ENCODE measurements at places on chromosomes 4 and X. TPM values are rescaled to one million over a fixed set of nuclear protein-coding genes. Genes with fewer than 3 reads are reported as not detected.
A peak's percentile ranks its signal among the peaks of the same experiment; 100 is the strongest.

GRCh38 chr4:80216100-80216761, 18.9 kb downstream of the PRDM8 start:
- no peak for DNase-seq

DNA sequence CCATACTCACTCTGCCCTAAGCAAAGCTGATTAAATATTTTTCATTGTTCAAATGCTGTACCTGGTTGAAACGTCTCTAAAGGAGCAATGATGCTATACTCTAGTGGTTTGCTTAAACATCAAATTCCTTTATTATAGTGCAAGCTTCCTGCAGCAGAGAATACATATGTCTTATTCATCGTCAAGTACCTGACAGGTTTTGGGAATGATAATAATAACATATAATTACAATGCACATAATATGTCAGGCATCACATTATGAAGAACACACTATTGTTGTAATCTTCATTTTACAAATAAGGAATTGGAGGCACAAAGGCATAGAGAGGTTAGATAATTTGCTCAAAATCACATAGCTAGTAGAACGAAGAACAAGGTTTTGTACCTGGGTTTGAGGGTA, 151.6 kb downstream of the GRIA2 start:
- DNase-seq = no peak

Gene PABPC1L2A
- not detected for total RNA-seq

DNA sequence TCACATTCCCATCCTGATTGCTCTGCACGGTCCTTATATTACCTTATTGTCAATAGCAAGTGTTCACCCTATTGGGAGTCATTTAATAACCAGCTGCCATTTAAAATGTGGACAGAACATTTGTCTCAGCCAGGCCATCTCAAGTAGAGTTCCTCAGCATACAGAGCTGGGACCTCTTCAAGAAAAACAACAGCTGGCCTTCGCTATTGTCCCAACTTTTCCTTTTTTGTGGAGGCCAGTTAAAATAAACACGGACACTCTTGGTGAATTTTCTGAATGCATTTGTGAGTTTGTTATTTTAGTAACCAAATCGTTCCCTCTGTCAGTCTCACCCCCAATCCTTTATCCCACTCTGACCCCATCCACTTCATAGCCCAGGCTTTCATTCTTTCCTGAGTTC, 395.3 kb upstream of the PITX2 start:
- no peak for DNase-seq

Gene RHOH
- 0.53 TPM for total RNA-seq

Gene SLC16A2
- 1.3 TPM for total RNA-seq

- DNase-seq = no peak
Observed at GRCh38 chr4:176313596-176314336, 6.0 kb upstream of the SPCS3 start.

Gene SASH3
- total RNA-seq = not detected

GRCh38 chr4:148151806-148152205, 290.4 kb downstream of the NR3C2 start:
- no peak for DNase-seq

- no peak for DNase-seq
Observed at GRCh38 chr4:122762966-122763716, 30.6 kb downstream of the BBS12 start.

GRCh38 chr4:112402098-112402497, 104.9 kb downstream of the ALPK1 start:
- peak; percentile 10 for DNase-seq

DNA sequence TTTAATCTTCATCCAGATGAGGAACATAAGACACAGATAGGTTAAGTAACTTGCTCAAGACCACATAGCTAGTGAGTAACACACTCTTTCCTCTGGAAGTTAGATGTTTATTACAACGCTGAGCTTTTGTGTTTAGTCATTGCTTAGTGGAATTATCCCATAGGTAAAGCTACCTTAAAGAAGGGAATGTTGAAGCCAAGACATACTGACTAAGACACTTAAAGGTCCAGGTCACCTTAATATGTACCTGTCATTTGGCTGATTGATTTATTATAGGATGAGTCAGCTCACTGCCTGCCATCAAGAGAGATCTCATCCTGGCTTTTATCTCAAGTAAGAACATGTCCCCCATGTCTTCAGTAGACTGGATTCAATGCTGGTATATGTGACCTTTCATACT, 53.4 kb downstream of the KDR start:
- peak; percentile 32 for DNase-seq

Gene KCND1
- 0.26 TPM for total RNA-seq

- peak; percentile 66 for DNase-seq
Observed at GRCh38 chr4:80694171-80694570, 336.3 kb upstream of the BMP3 start.

GRCh38 chr4:189294574-189294973, 646.1 kb upstream of the FRG1 start:
- peak; percentile 50 for DNase-seq

Gene CHIC1
- 2.9 TPM for total RNA-seq

Gene PLXNB3
- 5.4 TPM for total RNA-seq

GRCh38 chr4:114368751-114369150, 229.9 kb upstream of the UGT8 start:
- no peak for DNase-seq

DNA sequence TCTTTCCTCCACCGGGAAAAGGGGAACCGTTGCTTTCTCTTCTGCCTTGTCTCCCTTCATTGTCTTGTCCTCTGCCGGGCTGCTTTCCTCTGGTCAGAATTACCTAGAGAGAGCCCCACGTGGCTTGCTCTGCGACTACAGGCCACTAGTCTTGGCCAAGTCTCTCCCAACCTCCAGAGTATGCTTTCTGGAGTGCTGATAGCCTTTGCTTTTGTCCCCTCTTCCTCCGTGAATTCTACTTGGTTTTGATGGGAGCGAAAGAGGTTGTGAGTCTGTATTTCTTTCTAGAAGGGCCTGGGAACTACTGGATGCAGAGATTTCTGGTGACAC, 5.3 kb upstream of the POU4F2 start:
- no peak for DNase-seq

DNA sequence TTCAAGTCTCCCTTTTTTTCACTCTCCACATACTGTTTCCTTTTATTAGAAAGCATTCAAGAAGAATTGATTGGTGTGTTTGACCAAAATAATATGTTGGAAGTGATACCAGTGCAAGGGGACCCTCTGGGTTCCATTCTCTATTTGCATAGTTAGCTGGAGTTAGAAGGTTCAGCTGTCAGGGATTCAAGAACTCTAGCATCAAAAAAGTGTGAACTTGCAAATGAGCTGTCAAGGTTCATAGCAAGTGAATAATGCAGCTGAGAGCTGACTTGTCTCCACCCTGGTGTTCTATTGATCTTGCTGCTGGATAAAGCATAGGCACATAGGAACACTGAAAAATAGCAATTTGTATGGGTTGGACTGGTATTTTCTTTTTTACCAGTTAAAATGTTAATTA, 73.2 kb downstream of the SORBS2 start:
- no peak for DNase-seq

DNA sequence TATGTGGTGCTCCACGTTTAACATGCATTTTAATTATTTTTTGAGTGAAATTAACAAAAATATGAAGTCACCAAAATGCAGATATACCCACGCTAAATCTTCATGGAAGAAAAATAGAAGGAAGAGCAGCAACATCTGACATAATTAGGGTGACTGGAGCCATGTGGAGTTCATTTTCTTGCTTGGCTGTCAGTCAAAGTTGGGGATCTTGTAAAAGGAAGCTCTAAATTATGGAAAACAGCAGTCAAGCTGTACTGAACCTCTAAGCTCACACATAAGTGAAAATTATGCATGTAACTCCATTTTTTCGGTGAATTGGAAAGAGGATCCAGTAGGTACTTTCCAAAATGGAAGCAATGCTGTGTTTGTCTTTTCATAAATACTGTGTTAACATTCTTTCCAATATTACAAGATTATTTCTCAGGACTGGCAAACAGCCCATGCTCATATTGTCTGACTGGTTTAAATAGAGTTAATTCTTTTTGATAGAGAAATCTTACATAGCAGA, 9.7 kb upstream of the PDGFC start:
- no peak for DNase-seq

- no peak for DNase-seq
Observed at GRCh38 chr4:8608714-8609391, 16.3 kb downstream of the CPZ start.

Gene NXF2B
- total RNA-seq = not detected

GRCh38 chr4:125849869-125850268, 535.1 kb downstream of the FAT4 start:
- DNase-seq = no peak

DNA sequence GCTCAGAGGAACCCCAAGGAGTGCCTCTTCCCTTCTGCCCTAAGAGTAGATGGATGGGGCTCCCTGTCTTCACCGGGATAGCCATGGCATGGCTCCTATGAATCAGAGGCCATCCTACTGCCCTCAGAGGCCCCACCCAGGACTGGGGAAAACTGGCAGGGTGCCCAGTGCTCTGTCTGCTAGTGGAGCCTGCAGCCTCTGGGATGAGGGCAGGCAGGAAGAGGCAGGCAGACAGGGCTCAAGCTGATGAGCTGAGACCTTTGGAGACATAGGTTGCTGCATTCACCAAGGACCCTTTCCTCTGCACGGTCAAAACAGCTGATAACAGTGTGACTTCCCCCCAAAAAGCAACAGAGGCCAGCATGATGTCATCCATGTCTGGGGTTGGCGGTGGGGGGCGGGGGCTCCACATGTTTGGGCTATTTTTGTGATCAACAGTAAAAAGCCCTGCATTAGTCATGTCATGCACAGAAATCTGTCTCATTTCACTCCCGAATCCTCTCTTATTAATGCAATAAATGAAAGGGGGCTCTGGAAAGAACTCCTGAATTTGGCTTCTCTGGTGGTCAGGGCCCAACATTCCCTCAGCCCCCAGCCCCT, 207.6 kb upstream of the MAMLD1 start:
- DNase-seq = peak; percentile 30

DNA sequence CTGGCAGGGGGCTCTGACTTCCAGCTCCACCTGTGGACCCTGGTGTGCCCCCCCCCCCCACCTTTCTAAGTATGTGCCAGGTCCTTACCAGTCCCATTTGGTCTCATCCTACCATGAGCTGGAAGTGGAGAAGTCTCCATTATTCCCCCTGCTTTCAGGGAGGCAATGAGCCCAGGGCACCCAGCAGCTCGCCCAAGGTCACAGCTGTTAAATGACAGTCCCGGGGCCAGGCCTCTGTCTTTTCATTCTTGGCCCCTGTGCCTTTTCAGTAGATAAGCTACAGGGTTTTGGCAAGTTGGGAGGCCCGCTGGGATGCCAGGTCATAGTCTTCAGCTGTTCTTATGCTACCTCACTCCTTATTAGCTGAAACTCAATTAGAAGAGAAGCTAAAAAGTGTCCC, 249.1 kb downstream of the EVC2 start:
- no peak for DNase-seq

Gene CFAP99
- not detected for total RNA-seq

- DNase-seq = peak; percentile 74
Observed at GRCh38 chr4:177023951-177024350, 231.2 kb upstream of the VEGFC start.

Gene APELA
- total RNA-seq = not detected

DNA sequence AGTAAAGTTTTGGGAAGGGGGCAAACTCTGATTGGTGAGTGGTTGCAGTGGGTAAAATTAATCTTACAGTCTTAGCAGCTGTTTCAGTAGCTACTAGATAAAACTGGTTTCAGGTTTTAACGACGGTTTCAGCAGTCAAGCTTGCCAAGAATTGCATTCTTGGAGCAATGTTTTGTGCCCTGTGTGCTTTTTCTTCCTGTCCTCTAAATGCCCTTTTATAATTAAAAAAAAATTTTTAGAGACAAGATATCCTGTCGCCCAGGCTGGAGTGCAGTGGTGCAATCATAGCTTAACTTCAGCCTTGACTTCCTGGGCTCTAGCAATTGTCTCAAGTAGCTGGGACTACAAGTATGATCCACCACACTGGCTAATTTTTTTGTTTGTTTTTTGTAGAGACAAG, 6.3 kb upstream of the PPEF2 start:
- DNase-seq = no peak

Gene GRIA2
- not detected for total RNA-seq

DNA sequence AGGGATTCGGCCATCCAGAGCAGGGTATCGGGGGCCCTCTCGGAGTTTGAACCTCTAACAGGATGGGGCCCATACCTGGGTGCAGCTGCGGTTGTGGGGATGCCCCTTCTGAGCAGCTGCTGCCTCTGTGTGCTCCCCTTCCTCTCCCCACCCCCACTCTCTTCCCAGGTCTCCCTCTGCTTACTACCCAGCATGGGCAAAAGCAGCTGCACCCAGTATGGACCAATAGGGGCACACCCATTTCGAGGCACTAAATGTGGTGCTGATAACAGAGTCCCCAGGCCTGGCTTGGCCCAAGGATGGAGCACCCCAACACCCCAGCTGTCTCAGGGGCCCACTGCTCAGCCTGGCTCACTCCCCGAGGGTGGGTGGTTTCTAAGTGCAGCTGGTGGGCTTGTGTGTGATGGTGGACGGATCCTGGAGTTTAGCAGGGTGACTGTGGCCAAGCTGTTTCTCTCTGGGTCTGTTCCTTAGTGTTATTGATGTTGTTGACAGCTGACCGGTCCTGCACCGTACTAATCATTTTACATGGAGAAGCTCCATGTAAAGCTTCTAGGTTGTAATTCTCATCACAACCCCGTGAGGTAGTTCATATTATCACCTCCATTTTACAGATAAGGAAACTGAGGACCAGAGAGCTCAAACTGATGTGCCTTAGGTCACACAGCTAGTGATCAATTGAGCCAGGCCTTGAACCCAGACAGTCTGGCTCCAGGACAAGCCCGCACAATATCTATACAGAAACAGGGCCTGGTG, 13.1 kb upstream of the KIAA0232 start:
- no peak for DNase-seq

DNA sequence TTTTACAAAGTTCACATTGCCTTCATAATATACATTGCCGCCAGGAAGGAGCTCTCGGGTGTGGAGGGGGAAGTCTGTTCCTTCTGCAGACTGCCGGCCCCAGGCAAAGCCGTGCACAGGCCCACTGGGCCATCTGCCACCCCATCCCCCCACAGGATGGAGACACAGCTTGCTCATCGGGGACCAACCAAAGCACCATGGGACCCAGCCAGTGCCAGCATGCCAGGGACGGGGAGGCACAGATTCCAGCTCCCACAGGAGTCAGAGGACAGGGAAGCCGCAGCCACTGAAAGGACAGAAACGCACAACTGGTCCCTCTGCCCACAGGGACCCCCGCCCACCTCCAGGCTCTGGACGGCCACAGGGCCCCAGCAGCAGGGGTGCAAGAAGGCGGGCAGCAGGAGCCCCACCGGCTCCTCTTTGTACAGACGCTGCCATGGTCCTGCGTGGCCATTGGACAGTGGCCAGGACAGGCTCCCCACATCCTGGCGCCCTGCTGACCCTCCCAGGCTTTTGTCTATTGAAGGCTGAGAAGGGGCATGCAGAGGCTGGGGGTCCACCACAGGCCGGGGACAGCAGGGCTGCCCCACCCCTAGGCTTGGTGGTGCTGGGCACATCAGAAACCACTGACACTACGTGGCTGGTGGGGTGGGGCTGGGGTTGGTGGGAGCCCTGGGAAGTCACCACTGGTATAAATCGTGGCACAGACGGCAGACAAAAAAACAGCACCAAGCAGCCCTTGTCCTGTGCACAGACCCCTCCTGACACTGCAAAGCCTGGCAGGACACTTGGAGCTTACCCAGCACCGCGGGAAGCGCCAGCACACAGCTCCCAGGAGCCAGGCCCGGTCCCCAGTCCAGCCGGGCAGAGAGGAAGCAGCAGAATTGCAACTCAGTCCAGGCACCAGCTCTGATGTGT, 89.0 kb downstream of the FAM53A start:
- no peak for DNase-seq

Gene C4orf51
- not detected for total RNA-seq

Gene PAGE2
- total RNA-seq = not detected

Gene HELT
- total RNA-seq = not detected

Gene NDNF
- total RNA-seq = not detected

Data from bronchial epithelial cell (primary cell).